ENCODE measurements at places on chromosomes 7 and 10.

DNA sequence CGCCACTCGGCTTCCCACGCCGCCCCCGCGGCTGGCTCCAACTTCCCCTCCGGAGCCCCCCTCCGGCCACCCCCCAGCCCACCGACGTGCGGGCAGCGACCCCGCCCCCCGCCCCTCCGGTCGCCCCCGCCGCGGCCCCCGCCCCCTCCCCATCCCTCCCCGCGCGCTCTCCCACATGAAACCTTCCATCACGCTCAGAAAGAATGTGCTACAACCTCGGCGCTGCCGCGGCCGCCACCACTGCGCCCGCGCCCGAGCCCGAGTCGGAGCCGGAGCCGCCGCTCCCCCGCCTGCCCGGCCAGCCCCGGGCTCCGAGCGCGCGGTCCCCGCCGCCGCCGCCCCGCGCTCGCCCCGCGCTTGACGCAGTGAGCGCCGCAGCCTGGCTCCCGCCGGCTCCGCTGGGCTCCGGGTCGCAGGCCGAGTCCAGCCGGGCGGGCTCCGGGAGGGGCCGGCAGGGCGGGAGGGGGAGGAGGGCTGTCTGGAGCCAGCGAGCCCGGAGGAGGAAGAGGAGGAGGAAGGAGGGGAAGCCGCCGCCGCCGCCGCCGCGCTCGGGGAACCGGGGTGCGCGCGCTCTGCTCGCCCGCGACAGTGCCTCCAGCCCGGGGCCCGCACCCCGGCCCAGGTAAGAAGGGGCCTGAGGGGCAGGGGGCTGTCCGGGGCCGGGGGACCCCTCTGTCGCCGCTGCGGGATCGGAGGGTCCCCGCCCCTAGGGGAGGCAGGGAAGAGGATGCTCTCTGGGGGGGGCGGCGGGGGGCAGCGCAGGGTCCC lies 4.3 kb upstream of the ELFN1 start:
- DNase-seq, result peak; percentile 15

- DNase-seq, result no peak
Measured at GRCh38 chr7:35725280-35725680, 30.3 kb upstream of the HERPUD2 start.

DNA sequence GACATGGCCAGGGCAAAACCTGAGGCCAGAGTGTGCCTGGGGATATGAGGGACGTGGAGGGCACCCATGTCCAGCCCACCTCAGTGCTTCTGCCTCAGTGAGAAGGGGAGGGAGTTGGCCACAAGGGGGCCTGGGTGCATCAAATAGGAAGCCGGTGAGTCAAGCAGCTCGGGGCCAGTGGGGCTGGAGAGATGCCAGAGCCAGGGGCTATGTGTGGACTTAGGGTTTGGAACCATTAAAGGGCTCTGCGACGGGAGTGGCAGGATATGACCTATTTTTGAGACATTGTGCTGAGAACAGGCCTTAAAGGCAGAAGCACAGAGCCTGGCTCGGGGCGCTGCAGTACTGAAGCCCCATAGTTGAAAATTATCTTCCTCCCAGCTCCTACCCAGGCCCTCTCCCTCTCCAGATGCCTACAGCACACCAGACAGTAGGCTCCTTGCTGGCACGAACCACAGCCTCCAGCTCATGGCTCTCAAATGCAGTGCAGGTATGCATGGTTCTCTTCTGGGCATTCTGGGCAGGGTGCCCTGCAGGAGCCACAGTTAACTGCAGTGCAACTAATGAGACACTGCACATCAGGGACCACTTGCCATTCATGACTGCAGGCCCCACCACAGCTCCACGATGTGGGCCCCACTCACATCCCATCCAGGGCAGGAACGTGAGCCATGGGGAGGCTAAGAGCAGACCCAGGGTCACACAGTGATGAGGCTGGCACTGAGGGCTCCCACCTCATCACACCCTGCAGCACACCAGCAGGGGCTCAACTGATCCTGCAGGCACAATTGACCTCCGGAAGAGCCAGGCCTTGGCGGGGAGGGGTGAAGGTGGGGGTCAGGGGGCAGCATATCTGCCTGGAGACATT lies 7.2 kb upstream of the PGAM2 start:
- DNase-seq, result peak; percentile 63

DNA sequence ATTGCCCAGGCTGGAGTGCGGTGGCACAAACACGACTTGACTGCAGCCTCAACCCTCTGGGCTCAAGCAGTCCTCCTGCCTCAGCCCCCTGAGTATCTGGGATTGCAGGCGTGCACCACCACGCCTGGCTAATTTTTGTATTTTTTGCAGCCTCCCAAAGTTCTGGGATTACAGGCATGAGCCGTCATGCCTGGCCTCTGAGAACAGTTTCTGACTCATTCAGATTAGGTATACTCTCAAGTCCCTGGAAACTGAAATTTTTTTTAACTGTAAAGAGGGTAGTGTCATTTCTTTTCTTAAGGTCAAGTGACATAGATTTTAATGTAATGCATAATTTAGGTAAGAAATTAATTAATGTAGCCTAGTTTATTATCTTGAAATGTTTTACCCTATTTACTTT lies 104.7 kb downstream of the SEPTIN7 start:
- no peak for DNase-seq

DNA sequence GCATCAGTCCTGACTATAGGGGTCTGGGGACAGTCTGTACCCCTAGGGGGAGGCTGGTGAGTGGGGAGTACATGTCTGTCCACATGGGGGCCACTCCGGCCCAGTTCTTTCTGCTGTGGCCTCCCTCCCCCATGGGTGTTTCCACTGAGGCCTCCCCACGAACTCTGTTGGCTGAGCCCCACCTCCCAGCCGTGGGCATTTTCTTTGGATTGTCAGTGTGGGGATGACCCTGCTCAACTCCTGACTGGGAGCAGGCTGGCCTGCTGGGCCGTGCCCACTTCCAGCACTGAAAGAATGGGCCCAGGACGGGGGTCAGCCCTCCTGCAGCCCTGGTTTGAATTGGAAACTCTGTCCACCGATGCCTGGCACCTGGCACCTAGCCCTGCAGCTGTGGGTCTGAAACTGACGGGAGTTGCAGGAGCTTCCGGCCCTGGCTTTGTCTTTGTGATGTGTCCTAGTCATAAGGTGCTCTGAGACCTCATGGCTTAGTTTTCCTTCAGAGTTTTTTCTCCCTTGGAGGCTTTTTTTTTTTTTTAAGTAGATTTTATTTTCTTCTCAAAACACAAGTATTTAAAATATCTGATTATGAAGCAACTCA lies 46.5 kb downstream of the LHPP start:
- no peak for DNase-seq

- DNase-seq, result no peak
Measured at GRCh38 chr10:97543025-97543546, 29.5 kb upstream of the ANKRD2 start.

DNA sequence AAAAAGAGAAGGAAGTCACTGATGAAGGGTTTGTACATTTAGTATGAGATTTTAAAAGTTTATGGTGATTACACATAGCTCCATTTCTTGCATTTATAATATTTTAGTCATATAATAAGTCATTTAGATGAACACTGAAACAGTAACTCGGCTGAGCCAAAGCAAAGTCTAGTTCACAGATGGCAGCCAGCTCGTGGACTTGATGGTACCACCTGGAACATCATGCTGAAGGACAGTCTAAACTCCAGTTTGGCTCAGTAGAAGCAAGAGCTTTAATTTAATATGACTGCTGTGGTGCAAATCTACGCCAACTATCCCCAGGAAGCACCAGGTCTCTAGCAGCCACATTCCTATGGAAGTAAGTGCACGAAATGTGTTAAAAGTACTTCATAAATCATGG lies 16.4 kb downstream of the SRI start:
- DNase-seq, result no peak

DNA sequence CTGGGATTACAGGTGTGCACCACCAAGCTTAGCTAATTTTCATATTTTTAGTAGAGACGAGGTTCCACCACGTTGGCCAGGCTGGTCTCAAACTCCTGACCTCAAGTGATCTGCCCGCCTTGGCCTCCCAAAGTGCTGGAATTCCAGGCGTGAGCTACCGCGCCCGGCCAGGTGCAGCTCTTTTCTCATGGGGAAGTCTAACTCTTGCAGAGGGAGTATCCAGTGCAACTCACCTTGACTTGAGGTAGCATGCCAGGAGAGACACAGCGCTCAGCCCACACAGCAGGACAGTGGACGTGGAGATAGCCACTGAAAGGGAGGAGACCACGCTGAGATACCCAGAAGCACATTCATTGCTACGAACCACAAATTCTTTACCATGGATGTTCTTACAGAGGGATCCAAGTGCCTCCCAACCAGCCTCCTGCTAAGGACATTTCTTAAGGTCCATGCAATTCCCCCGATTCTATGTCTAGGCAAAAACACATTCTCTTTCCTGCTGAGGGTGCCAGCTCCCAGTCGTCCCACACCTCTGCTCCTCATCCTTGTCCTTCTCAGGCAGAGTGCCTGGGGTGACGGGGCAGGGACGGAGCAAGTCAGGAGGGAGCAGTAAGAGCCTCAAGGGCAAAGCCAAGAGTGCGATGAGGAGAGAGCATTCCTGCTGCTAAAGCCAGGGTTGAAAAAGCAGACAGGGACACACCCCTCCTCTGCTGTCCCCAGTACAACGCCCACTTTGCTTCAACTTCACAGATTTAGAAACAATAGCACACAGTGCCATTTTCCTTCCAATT lies 21.0 kb downstream of the IL15RA start:
- DNase-seq, result no peak

DNA sequence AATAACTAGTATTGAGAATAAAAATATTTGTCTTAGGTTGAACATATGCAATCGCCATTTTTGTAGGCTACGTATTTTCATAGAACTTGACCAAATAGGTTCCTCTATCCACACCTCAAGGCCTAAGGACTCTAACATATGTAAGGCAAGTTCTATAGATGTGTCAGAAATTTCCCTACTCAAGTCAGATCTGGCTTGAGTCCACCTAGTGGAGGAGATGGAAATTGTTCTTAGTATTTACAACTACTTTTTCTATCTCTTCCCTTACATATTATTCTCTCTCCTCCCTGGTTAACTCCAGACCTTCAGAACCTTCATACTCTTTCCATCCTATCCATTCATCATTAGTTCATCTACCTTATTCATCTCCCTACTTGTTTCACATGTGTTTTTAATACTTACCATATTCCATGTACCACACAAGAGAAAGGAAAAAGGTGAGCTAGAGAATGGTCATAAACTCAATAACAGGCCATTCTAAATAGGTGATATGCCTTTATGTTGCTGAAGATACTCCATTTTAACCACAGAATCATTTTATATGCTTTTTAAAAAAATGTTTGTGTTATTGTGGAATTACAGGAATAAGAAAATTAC lies 174.5 kb upstream of the HDAC9 start:
- DNase-seq, result peak; percentile 31

DNA sequence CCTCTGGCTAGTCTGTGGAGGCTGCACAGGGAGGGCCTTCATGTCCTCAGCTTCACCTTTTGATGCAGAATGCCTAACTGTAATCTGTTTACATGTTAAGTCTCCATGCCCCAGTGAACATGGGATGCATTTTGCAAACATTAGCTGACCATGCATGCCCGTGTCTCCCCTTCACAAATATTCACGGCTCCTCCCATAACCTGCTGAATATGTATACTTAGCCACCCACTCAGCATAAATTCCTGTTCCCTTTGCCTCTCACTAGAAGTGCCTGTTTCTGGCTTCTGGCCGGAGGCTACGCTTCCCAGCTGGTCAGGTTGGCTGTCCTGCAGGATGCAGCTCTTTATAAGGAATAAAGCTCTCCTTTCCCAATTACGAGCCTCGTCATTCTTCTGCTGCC lies 552.7 kb downstream of the DNAJB6 start:
- DNase-seq, result no peak

DNA sequence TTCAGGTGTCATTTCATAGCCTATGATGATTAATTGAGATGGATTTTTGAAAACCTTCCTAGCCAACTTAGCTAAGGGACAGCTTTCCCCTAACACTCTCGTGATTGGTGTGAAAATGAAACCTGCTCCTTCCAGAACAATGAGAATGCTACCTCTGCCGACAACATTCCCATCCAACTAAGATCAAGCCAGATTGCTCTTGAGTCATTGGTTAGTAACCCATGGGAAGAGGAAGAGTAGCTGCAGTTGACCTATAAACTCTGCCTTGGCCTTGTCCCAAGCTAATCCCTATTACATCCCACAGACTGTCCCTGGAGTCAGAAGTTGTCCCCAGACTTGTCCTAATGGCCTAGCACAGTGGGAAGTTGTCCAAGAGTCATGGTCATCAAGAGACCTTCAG lies 80.5 kb upstream of the SVIL start:
- no peak for DNase-seq

DNA sequence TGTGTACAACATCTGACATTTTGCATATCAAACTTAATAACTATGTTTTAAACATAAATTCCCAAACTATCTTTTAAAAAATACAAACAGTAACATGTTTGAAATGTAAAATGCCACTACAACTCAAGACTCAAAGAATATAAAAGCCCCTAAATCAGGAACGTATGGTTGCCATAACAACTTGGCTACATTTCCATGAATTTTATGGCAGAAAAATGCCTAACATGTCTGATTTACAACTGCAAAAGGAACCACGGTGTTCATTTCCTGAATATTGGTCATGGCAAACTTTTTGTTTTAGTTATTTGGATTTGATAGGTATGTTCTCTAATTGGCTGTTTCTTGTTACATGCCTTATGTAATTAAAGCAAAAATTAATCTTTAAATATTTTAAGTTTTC lies 2.0 kb downstream of the SOSTDC1 start:
- peak; percentile 39 for DNase-seq

- DNase-seq, result peak; percentile 99
Measured at GRCh38 chr10:82037076-82037475, 162.1 kb downstream of the NRG3 start.

GRCh38 chr10:43978091-43978490 lies 329.4 kb upstream of the ZNF32 start:
- no peak for DNase-seq

DNA sequence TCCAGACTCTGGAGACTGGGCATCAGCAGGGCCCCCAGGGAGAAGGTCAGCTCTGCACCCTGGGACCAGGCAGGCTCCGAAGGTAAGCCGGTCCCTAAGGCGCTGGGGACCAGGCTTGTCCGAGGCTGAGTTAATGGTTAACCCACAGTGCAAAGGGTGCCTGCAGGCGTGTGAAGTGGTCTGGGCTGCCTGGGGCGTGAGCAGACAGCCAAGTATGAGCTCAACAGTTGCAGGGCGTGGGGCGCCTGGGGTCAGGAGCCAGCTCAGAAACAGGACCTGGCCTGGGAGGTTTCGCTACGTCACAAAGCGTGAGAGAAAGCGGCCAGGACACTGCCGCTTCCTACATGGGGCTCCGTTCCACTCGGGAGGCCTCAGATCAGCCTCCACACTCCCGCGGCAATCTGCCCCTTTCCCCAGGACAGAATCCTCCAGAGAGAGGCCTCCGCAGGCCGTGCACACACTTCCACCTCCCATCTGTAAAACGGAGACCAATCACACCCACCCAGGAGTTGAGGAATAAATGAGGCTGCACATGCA lies 16.0 kb downstream of the PDGFA start:
- DNase-seq, result no peak

GRCh38 chr10:50928190-50928552 lies 42.7 kb upstream of the A1CF start:
- DNase-seq, result no peak

GRCh38 chr10:27147701-27148100 lies 6.5 kb downstream of the YME1L1 start:
- DNase-seq, result peak; percentile 7

- DNase-seq, result no peak
Measured at GRCh38 chr7:49780953-49781352, 7.5 kb downstream of the VWC2 start.

All from brain (organoid and tissue), 16 donors.